ENCODE measurements at places on chromosomes 3 and 15.

GRCh38 chr3:71097557-71097956 lies 486.0 kb downstream of the FOXP1 start:
- DNase-seq = no peak

DNA sequence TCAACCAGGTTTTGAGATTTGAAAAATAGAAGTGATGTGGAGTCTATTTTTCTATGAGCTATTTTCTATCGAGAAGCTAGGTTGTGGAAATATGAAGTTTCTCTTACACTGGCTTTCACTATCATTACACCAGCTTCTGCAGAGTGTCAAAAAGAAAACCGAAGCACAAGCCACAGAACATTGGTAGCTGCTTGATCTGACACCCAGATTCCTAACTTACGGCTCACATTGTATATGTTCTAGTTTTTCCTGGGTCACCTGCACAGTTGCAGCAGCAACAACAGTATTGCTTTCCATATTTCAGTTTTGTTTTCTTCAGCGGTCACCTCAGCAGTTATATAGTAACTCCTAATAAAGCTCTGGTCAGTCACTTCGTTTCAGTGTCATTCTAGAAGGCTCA lies 790.1 kb downstream of the PLOD2 start:
- DNase-seq = no peak

DNA sequence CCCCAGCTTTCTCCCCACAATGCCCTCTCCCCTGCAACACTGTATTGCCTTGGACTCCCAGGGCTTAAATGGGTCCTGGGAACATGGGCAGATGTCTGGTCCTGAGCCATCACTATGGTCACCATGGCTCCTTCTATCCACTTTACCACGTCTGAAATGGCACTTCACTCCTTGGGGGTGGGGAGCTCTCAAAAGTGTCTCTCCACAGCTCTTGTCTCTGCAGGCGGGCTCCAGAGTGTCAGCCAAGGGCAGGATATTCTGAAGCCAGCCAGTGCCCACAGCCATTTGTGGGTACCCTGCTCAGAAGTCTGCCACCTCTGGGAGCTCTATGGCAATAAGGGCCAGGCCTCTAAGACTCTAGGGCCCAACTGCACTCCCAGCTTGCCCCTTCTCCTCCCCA lies 163.9 kb downstream of the PPM1L start:
- DNase-seq = no peak

- DNase-seq = no peak
These were observed 281.1 kb upstream of the TPRG1 start for GRCh38 chr3:188890572-188891270.

DNA sequence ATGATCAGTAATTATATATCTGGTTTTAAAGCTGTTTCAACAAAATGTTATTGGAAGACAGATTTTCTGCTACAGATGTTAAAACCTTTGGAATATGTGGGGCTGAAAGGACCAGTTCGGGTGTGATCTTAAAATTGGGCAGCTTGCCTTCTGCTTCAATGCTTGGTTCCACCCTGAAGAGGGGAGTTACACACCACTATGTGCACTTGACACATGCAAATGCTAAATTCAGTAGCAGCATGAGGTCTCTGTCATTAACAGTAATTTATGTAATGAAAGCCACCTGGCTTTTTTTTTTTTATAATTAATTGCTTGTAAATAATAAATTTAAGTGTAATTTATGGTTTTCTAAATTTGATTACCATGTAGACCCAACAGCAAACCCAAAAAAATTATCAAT lies 24.6 kb downstream of the CDIN1 start:
- no peak for DNase-seq

DNA sequence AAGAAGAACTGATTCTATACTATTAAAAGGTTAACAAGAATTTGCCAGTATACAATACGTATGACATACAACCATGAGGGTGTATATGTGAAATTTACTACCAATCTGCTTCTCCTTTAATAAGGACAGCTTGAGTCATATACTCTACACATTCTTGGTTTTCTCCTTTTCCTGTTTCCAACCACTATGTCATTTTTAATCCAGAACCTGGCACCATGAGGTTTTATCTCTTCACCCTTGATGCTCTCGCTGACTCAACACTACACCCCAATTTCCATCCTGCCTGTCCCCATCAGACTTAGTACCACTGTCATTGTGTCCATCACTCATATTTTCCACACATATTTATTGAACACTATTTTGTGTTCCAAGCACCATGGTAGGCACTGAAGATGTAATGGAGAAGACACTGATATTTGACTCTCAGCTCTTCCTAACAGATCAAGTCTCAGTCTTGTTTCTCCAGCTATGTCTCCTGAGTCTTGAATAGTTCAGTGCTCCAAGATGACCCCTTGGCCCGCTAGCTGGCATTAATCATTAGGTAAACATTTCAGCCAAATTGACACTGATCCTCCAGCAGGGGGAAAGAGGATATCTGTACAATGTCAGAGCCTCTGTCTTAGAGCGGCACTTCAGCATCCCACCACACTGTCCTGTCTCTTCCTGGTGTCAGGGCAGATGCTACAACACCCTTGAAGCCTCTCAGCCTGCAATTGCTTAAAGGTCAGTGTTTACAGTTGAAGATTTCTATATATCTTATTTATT lies 11.2 kb upstream of the COL8A1 start:
- no peak for DNase-seq

- DNase-seq = no peak
These were observed 486.7 kb downstream of the DIPK2A start for GRCh38 chr3:144458283-144458682.

DNA sequence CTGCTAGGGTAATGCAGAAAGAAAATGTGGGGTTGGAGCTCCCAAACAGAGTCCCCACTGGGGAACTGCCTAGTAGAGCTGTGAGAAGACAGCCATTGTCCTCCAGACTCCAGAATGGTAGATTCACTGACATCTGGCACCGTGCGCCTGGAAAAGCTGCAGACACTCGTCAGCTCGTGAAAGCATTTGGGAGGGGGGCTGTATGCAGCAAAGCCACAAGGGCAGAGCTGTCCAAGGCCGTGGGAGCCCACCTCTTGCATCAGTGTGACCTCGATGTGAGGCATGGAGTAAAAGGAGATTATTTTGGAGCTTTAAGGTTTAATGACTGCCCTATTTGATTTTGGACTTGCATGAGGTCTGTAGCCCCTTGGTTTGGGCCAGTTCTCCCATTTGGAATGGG lies 242.9 kb downstream of the VGLL3 start:
- no peak for DNase-seq

DNA sequence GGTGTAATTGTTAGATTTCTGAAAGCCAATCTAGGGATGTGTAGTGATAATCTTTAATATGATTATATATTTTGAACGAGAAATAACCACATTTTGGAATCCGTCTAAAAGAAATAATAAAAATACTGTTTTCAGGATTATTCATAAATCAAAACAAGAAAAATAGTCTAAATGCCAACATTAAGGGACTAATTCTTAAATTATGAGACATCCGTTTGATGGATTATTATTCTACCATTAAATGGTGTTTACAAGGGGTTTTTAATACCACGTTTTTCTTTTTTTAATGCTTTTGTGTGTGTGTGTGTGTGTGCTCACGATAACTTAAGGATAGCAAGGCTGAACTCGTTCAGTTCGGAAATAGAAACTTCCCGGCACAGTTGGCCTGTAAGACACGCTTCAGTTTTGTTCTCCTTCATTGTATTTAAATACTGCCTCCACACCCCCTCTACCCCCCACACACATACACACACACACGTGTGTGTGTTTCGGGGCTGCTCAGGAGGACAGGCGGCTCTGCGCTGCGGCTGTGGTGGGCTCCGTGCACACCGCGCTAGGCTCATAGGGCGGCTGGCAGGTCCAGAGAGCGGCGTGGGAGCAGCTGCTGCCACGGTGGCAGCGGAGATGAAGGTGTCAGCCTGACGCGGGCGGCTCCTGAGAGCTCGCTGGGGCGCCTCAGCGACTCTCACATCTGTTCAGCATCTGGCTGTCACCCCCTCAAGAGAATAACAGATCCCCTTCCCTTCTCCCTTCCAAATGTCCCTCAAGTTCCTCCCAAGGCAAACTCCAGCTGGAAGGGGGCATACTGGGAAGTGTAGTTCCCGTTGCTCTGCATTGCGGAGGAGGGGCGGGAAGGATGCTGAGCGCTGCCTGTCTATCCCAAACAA lies 23.0 kb upstream of the ANP32A start:
- DNase-seq = no peak

Data from stimulated activated CD8-positive, alpha-beta memory T cell treated with anti-CD3 and anti-CD28 coated beads, Interleukin-4, amount 100 ng/mL, for 4 hours (primary cell).